ENCODE measurements at places on chromosomes 7 and 10.

DNA sequence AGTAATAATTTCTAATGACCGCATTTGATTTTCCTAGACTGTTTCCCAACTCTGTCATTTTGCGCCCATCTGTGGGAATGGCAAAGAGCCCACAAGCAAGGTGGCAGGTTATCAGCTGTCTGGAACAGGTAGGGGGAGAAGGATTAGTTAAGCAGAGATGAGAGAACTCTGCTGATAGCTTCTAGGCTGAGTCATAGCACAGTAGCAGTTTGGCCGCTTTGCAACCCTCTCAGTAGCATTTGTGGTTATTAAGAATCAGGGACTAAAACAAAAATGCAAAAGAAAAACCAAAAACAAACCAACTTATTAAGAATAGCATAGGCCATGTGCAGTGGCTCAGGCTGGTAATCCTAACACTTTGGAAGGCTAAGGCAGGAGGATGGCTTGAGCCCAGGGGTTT is 602.7 kb upstream of the SORCS1 start:
- DNase-seq: no peak

DNA sequence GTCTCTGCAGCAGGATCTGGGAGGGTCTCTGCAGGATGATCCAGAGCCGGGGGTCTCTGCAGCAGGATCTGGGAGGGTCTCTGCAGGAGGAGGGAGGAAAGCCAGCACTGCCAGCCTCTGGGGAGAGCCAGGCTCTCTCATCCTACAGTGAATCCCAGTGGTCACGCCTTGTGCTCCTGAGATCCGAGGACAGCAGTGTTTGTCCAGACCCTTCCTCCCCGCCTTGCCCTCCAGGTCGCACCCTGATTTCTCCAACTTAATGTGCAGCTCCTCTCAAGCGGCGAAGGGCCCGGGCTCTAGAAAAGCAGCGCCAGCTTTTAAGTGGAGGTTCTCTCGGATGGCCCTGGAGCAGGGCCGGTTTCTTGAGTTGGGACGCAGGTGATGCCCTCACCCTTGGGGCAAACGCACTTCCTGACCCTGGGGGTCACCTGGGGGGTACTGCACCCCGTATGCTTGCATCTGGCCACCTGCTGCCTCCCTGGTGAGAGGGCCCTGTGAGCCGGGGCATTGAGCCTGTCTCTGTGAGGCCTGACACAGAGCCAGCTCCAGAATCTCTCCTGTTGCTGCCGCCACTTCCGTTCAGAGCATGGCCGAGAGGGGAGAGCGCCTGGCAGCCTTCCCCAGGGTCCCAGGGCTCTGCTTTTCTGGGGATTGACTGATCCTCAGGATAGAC is 111.6 kb downstream of the ACTR3B start:
- DNase-seq: no peak

DNA sequence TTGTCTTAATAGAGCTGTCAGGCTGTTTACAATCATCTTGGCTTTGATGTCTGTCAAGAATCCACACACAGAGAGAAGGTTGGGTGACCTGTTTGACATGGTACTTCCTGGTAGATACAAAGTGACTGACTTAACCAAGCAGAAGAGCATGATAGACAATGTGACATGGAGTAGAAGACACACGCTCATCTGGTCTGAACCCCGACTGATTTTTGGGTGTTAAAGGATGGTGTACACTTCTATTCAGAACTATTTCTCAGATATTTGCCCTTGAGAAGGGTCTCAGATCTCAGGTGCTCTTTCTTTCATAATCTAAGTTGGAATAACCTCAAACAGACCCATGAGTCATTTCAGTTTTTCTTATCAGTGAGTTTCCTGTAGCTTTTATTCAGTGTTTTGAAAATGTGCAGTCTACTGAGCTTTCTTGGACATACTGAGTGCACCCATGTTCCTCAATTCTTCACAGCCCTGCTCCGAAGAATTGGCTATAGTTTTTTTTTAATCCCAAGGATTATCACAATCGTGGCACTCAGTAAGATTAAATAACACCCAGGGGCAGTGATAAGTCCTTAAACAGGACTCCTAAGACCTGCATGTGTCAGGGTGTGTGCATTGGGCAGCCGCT is 46.4 kb upstream of the NXPH1 start:
- DNase-seq: no peak

DNA sequence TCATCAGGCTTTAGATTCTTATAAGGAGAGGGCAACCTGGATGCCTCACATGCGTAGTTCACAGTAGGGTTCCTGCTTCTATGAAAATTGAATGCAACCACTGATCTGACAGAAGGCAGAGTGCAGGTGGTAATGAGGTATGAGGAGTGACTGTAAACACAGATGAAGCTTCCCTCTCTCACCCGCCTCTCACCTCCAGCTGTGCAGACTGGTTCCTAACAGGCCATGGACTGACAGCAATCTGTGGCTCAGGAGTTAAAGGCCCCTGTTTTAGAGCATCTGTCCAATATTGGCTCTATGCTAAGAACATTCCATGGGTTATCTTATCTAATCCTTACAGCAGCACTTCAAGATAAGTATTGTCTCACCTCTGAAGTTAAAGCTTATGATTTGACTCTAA is 213.5 kb upstream of the NRP1 start:
- no peak for DNase-seq

DNA sequence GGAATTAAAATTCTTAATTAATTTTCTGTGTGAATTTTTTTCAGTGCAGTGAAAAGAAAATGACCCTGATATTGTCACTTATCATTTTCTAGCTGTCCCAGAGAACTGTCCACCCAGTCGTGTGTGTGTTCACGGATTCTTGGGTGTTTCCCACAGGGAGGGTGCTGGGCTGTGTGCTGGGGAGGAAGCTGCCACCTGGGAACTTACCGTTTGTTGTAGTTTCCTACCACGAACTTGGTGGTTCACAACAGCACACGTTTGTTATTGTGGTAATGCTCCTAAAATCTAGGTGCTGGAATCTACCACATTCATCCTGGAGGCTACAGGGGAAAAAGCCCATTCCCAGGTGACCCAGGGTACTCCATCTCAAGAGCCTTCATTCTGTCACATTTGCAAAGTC is 276.1 kb downstream of the GLRX3 start:
- DNase-seq: no peak

DNA sequence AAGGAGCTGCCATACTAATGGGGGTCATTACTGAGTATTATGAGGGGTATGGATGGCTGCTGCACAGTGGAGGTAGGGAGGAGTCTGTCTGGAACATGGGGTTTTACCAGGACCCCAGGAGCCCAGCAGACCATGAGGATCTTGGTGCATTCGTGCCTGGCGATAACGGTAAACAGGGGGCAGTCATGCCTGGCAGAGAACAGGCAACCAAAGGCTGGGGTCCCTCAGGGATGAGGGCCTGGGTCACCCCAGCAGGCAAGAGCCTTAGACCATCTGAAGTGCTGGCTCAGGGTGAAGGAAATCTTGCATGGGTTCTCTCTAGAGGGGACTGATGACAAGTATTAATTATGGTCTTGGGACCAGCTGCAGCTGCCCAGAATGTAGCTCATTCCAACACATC is 46.1 kb downstream of the MYL10 start:
- no peak for DNase-seq

GRCh38 chr7:30870821-30871518 is 40.7 kb upstream of the AQP1 start:
- DNase-seq: no peak

- no peak for DNase-seq
Observed at GRCh38 chr10:10542477-10542876, 475.2 kb upstream of the CELF2 start.

DNA sequence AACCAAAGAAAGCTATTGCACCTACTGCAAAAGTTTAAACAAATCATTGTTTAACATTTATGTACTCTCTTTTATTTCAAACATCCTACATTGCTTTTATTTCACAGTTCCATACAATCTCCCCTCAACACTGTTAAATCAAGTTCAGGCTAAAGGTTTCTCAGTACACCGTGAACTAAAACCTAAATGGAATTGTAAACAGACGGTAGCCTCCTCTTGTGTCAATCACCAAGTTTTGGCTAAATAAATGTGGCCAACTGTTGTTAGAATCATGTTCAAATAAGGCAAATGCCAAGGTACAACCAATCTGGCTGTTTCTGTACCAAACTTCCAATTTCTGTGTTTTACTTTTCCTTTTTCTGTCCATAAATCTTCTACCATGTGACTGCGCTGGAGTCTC is 723.7 kb upstream of the LRRTM3 start:
- no peak for DNase-seq

- DNase-seq: no peak
Observed at GRCh38 chr10:119379466-119380071, 162.9 kb downstream of the RGS10 start.

DNA sequence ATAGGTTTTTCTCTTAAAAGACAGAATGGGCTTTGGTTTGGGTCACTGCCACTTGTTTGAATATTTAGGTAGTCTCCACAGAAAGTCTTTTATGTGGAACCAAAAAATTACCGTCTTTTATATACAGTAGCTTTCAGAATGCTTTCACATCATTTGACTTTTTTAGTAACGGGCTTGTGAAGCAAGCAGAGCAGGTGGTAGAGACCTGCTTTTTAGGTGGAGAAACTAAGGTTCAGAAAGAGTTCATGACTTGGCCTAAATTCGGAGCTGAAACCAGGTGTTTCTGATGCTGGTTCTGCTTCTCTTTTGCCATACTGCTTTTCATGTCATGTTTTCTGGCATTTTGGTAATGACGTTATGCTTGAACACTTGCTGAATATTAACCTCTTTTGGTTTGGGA is 36.3 kb downstream of the GARS1 start:
- no peak for DNase-seq

- DNase-seq: no peak
Observed at GRCh38 chr7:51102828-51103227, 213.8 kb downstream of the COBL start.

GRCh38 chr7:41319581-41319980 is 383.3 kb downstream of the INHBA start:
- DNase-seq: no peak

GRCh38 chr7:75900617-75901315 is 14.2 kb upstream of the POR start:
- no peak for DNase-seq

DNA sequence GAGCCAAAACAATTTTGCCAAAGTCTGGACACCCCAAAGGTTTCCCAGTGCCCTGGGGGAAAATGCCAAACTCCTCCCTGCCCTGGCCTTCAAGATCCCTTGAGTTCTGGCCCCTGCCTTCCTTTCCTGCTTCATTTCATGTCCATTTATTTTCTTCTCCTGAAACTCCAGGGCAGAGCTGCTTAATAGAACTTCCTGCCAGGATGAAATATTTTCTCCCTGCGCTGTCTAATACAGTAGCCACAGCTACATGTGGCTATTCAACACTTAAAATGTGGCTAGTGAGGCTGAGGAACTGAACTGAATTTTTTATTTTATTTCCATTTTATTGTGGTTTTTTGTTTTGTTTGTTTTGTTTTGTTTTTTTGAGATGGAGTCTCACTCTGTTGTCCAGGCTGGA is 49.6 kb downstream of the COL13A1 start:
- no peak for DNase-seq

DNA sequence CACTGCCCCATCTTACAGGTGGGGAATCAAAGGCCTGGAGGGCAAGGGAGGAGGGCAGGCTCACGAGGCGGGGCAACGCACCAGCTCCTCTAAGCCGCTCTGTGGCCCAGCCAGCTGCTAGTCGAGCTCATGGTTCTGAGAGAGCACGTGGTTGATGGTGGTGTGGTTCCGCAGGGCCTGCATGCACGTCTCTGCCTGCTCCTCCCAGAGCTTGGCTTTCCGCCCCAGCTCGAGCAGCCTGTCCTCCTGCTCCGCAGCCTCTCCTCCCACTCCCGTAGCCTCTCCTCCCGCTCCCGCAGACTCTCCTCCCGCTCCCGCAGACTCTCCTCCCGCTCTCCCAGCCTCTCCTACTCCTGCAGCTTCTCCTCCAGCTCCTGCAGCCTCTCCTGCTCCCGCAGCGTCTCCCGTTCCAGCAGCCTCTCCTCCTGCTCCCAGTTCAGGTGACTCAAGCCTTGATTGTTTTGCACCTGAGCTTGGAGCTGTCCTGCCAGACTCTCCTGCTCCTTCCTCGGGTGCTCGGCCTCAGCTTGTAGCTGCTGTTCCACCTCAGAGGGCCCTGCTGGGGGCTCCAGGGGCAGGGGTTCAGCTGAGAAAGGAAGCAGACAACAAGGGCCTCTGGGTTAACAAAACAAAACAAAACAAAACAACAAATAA is 19.1 kb upstream of the MTPAP start:
- DNase-seq: no peak

GRCh38 chr7:129466796-129467195 is 32.6 kb downstream of the STRIP2 start:
- no peak for DNase-seq

- no peak for DNase-seq
Observed at GRCh38 chr10:50896721-50897120, 11.3 kb upstream of the A1CF start.

GRCh38 chr10:128210215-128211063 is 84.2 kb upstream of the MKI67 start:
- peak; percentile 78 for DNase-seq

All from CD4-positive, alpha-beta T cell treated with Interleukin-2 at 100 ng/mL for 4 hours (primary cell).